ENCODE measurements at places on chromosomes 5 and 9.
A peak's percentile ranks its signal among the peaks of the same experiment; 100 is the strongest.

DNA sequence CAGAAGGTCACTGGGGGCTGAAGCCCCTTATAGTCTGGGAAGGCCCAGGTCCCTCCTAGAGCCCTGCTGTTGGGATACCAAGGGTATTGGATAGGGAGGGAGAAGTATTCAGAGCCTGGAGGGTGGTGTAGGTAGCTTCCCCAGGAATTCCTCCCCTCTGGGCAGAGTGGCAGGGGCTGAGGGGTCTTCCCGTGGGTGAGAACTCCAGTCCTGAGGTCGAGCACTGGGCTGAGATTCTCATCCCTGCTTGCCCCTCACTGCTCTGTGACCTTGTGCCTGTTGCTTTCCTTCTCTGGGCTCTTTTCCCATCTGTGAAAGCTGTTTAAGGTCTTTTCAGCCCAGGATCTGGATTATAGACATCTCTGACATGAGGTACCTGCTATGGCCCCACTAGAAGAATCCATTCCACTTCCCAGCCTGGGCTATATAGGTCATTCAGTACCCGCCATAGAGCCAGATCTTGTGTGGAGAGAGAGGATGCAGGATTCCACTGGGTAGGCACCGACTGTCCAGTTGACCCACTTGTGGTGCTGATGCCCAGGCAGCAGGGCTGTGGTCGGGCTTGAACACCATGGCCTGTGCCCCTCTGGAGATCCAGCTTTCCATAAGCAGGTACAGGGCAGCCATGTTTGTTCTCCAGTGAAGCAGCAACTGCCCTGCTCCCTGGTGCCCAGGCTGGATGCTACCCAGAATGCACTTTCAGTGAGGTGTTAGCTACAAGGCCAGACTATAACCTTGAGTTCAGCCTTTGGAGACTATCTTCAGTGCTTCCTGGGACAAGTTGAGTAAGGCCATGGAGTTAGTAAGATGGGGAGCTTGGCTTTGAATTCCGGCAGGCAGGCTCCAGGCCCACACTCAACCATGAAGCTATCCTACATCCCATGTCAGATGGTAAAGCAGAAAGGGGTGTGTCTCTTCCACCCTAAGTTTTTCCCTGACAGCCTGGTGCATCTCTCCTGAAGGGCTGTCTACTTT is 60.1 kb downstream of the AMBP start:
- no peak for DNase-seq

DNA sequence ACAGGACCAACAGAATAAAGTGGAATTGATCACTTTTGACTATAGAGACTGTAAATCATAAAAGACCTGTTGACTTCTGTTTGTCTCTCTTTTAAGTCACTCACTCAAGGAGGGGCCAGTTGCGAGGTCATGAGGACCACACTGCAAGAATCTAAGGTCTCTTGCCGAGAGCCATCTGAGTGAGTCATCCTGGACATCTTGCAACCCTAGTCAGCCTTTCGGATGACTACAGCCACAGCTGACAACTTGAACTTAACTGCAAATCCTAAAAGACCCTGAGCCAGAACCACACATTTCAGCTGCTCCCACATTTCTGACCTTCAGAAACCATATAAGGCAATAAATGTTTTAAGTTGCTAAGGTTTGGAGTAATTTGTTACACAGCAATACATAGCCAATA is 129.7 kb upstream of the RAD23B start:
- no peak for DNase-seq

DNA sequence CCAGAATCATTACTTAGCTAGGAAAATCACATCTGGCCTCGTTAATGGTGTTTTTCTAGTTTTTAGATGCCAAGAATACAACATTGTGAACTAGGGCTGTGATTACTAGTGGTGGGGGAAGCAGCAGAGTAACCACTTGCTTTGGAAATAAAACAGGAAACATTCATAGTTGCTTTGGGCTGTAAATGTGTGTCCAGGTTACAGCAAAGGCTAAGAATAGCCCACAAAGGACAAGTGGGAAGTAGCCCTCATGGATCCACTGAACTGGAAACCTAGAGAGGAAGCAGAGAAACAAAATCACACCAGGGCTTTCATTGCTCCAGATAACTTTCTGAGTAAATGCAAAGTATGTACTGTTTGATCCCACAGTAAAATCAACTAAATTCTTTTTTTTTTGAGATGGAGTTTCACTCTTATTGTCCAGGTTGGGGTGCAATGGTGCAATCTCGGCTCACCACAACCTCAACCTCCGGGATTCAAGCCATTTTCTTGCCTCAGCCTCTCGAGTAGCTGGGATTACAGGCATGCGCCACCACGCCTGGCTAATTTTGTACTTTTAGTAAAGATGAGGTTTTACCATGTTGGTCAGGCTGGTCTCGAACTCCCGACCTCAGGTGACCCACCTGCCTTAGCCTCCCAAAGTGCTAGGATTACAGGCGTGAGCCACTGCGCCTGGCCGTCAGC is 56.2 kb upstream of the TNFSF15 start:
- no peak for DNase-seq

DNA sequence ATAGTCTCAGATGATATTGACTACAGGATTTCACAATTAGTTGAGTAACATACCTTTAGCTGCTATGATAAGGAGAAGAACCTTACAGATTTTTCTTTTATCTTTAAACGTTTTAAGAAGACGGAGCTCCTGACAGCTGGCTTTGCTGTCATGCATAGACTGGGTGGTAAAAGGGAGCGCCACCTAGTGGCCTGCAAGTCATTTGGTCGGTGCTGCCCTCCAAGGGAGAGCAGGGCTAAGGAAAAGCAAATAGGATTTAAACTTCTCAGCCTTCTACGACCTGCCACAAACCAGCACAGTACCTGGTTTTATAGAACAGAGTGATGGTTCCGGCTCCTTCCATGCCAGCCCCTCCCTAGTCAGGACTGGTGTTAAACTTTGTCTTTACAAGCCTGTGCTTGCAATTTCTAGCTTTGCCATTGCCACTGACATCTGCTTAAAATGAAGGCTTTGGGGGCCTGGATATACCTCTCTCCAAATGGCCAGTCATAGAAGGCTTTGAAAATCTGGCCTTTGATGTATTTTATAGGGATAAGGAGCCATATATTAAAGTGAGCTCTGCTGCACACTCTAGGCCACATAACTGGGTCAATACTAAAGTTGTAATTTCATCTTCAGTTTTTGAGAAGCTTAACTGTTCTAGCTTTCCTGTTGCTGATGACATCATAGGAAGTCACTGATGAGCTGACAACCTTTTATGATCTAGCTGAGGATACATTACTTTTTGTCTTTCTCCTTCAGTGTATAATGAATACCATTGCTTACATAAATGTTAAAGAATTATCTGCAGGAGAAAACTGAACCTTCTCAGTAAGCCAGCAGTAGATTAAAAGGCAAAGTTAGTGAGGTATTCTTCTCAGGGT is 31.1 kb upstream of the ADAMTSL1 start:
- peak; percentile 38 for DNase-seq

GRCh38 chr5:56330806-56331205 is 97.7 kb upstream of the ANKRD55 start:
- DNase-seq: no peak

- DNase-seq: no peak
Measured at GRCh38 chr5:74375271-74375670, 265.3 kb downstream of the ENC1 start.

- peak; percentile 65 for DNase-seq
Measured at GRCh38 chr9:133813749-133814585, 75.8 kb upstream of the SARDH start.

DNA sequence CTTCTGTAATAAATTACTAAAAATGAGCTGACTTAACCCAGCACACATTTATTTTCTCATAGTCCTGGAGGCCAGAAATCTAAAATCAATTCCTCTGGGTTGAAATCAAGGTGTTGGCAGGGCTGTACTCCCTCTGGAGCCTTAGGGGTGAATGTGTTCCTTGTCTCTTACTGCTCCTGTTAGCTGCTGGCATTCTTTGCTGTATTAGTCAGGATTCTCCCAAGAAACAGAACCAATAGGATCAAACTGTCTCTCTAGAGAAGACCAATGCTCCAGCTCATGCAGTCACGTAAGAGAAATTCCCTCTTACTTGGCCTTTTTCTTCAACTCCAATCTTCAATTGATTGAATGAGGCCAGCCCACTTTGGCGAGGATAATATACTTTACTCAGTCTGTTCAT is 15.3 kb upstream of the CD180 start:
- DNase-seq: no peak

DNA sequence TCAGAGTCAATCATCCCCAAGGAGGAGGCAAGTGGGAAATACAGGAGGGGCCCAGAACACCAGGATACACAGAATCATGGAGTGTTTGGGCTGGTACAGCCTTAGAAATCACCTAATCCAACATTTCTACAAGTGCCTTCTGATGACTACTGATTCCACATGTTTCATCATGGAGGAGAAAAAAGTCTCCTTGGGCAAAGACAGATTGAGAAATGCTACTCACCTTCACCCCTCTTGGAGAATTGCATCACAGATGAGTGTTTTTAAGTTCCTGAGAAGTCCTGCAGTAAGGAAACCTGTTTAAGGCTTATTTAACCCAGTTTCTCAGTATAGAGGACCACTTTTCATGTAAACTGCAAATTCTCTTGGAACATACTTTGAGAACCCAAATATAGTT is 2.2 kb upstream of the SLIT3 start:
- DNase-seq: no peak
